ENCODE measurements at places on chromosomes 2 and 18. TPM values are rescaled to one million over a fixed set of nuclear protein-coding genes. Genes with fewer than 3 reads are reported as not detected.
A peak's percentile ranks its signal among the peaks of the same experiment; 100 is the strongest.

Gene ASXL3
- polyA plus RNA-seq: 0.71 TPM

DNA sequence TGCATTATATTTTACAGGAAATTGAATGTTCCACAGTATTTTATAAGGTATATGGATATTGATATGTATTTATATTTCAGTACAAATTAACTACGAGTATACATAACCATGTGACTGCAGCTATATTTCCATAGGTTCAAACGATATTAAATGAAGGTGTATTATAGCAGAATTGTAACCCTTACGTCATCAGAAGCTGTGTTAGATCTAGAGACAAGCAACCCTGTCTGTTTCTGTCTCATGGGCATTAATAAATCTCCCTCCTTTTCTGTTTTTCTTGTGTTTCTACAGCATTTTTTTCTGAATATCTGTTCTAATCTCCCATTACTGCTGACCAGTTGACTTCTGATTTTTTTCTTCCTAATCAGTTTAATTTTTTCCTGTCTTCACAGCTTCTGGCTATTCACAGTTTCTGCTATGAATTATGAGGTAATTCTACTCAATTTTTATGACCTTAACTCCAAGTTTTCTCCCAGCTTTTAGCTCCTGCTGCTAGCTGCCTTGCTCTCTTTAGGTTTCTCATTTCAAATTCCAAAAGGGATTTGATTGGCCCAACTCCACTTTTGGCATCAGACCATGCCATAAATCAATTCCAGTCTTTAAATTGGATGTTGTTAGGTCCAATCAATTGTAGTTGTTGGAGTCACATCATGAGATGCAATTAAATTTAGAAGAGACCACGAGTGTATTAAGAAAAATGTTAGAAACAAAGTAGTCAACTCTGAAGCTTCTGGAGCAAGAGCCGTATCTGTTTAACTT is 277.5 kb upstream of the ZSWIM2 start:
- no peak for DNase-seq

DNA sequence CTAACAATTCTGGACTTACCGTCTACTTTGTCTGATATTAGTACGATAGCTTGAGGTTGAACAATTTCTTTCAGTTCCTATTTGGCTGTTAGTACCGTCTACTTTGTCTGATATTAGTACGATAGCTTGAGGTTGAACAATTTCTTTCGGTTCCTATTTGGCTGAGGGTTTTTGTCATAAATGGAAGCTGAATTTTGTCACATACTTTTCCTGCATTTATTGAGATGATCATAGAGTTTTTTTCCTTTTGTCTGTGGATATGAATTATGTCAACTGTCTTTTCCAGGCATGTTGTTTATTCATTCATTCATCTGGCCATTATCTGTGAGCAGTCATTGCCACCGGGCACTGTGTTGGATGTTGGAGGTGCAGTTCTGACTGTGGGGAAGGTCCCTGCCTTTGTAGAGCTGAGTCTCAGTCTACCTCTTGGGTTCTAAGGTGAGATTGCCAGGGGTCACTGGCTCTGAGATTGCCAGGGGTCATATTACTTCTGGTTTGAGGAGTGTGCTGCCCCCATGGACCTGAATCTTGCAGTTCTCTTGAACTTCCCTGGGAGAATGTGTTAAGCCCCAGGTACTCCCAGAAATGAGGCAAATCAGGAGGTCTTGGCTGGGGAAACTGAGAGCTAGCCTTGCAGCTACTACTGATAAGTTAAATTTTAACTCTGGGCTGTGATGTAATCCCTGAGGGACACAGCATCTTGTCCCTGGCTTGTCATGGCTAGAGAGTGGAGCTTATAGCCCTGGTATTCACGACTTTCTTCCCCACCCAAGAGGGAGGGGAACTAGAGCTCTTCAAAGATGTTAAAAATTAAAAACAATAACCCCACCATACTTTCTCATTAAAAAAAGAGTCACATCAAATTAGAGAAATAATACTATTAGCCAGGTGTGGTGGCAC is 89.1 kb upstream of the MBOAT2 start:
- no peak for DNase-seq

Gene ME2
- polyA plus RNA-seq: 20.5 TPM

DNA sequence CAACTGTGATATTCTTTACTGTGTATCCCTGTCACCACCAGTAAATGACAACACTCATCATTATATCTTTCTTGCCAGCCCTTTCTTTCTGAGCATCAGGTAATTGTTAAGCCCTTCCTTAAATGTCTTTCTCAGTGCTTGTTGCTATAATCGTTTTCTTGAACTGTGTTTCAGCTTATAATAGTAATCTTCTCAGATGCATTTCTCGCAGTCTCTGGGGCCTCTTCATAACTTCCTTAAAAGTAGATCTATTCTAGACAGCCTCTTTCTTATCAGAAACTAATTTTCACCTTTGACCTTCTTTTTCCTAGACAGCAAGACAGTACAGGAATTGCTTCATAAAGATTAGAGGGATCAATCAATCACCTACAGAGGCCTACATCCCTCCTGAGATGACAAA is 648.1 kb downstream of the CPS1 start:
- DNase-seq: no peak

DNA sequence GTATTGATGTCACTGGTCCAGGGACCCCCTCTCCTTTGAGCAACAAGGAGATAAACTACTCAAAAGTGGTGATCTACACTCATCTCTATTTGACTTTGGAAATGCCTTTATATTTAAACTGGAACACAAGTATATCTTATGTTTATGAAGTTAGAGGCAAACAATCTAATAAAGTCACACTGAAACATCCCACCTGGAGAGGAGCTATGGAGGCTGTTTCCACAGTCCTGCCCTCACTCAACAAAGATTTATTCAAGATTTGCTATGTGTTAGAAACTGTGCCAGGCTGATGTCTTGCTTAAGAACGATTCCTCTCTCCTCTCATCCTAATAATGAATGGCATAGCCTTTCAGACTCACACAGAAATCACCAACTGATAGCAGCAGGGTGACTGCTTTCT is 140.8 kb downstream of the ALPK2 start:
- DNase-seq: no peak

- DNase-seq: no peak
These were observed 16.6 kb downstream of the ARPC2 start for GRCh38 chr2:218233543-218233942.

Gene FEZ2
- polyA plus RNA-seq: 48.3 TPM

DNA sequence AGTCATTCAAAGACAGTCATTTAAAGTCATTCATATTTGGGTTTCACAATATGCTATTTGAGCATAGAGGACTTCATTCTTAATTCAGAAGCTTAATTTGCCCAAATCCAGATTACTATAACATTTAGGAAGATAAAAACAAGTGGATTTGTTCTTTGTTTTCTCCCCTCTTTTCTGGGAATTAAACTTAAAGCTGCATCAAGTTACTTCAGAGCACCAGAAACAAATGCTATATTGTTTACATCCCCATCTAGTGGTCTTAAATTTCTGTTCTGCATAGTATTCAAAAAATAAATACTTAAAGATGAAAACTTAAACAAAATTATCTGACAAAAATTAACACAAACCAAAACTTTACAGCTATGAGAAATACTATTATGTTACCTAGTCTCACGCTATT is 34.7 kb upstream of the MARCHF7 start:
- DNase-seq: peak; percentile 4

- DNase-seq: no peak
These were observed 53.7 kb downstream of the SLC4A3 start for GRCh38 chr2:219680958-219681693.

Gene FEV
- not detected for polyA plus RNA-seq

DNA sequence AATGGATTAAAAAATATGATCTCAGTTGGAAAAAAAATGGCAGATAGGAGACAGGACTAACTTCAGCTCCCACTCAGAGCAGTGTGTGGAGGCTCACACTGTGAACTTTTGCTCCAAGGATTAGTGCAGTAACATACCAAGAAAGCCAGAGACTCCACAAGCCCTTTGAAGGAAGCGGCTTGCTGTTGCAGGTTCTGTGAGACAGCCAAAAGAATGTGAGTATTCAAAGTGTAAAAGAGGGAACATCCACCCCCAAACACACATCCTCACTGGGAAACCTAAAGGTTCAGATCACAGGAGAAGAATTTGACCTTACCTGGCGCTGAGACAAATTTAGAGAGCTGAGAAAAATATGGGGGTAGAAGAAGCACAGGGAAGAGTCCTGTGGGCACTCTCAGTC is 77.5 kb downstream of the FAM171B start:
- no peak for DNase-seq

Gene PROKR1
- not detected for polyA plus RNA-seq

DNA sequence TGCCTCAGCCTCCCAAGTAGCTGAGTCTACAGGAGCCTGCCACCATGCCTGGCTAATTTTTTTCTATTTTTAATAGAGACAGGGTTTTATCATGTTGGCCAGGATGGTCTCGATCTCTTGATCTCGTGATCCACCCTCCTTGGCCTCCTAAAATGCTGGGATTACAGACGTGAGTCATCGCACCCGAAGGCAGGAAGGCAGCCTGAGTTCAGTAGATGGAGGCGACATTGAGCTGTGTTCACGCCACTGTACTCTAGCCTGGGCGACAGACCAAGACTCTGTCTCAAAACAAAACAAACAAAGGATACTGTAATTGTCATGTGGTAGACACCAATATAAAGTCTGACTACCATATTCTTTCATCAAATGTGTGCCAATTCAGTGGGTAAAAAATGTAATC is 500.9 kb upstream of the DSEL start:
- no peak for DNase-seq

DNA sequence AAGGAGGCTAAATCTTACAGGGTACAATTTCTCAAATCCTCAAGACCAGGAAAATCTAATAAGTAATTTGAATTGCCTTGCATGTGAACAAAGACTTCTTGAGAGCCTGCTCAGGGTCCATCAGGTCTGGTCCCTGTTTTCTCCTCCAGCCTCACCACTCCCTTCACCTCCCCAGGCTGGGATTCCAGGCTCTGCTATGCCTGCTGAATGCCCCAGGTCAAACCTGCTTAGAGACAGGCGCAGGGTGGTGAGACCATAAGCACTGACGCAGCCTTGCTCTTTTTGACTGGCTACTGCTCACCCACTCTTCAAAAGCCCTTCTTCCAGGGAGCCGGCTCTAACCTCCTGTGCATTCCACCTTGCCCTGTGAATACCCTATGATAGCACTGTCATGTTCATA is 356.4 kb upstream of the ACVR2A start:
- no peak for DNase-seq

Gene DSG3
- not detected for polyA plus RNA-seq

Gene QPCT
- 10.4 TPM for polyA plus RNA-seq

DNA sequence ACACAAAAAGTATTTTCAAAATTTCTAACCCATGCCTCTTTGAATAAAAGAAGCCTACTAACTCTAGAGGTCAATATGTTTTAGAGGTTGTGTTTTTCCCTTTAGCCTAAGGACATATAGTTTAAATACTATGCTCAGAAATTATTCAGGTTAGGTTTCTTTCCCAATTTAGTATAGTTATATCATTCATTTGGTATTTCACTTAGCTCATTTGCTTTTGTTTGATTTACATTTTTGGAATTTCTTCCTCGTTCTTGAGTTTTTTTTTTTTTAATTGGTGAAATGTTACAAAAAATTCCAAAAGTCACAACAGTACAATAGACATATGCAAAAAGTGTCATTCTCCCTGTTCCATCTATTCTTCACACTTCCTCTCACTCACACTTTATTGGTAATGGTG is 371.3 kb upstream of the TNP1 start:
- DNase-seq: no peak

GRCh38 chr2:11622611-11623010 is 47.4 kb downstream of the NTSR2 start:
- DNase-seq: no peak

Gene RAB6C
- 0.17 TPM for polyA plus RNA-seq

Gene POTEE
- not detected for polyA plus RNA-seq

DNA sequence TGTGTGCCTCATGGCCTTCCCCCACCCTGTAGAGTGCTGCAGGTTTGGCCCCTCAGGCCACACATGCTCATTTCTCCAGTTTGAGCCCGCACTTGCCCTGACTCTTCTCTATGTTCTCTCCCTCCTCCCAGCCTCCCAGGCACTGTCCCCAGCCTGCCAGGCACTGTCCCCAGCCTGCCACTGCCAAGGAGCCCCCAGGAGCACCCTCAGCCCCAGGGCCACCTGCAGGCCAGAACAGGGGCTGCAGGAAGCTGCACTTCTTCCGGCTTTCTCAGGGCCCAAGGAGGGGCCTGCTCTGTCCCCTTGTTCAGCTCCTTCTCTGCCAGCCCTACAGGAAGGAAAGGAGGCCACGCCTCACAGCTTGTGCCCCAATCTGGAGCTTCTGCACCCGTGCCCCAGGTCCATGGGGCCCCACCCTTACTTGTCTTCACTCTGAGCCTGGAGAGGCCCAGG is 31.6 kb downstream of the CYP26B1 start:
- DNase-seq: no peak

GRCh38 chr2:103809415-103809814 is 1044.5 kb upstream of the POU3F3 start:
- no peak for DNase-seq
